ENCODE measurements at places on chromosomes 6 and 20. TPM values are rescaled to one million over a fixed set of nuclear protein-coding genes. Genes with fewer than 3 reads are reported as not detected.

NRSN1 gene
- total RNA-seq = not detected

GRCh38 chr6:12165297-12165696 lies 124.9 kb upstream of the EDN1 start:
- no peak for DNase-seq

ERGIC3 gene
- 178 TPM for total RNA-seq

DNA sequence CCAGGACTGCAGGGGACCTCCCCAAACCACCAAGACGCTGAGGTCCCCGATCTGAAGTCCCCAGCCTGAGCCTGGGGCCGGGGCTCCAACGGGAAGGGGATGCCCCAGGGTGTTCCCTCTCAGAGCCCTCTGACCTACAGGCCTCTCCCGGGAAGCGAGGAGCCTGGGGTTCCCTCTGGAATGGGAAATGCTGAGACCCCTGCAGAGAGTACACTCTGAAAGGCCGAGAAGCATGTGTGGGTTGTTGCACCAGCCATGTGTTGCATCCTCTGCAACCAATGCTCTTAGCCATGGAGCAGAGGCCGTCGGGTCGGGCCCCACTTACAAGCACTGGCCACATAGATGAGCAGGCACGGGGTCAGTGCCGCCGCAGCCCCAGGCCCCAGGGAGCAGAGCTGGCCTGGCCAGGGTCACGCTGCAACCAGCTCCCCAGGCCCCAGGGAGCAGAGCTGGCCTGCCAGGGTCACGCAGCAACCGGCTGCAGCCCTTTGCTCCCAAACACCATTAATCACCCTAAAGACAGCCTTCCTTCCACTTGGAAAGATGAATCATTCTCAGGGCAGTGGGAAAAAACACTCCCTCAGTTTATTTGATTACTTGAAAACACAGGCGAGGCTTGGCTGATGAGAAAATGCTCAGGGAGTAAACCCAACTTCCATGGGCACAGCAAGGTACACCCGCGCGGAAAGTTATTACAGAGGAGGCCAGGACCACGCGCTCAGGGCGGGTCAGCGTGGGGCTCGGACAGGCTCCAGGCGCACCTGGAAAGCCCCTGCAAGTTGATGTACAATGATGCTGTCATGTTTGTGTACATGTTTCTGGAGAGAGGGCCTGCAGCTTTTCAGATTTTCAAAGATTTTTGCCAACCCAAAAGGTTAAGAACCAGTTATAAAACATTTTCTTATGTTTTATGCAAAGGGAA lies 78.0 kb upstream of the AFDN start:
- DNase-seq = no peak

DNA sequence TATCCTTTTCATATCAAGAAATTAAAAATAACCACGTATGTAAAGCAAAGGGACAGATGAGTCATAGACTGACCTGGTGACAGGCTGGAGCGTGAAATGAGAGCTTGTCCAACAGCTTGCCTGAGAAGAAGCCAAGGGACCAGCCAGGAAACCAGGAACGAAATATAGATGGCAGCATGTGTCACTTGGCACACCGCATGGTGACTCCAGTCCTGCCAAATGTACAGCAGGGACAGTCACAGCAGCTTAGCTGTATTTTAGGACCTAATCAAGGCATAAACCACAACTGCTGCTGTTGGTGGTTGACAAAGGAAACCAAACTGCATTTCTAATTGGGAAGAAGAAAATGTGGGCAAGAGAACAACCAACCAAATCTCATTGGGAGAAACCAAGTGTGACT lies 755.0 kb downstream of the TFAP2A start:
- DNase-seq = peak; percentile 8

DNA sequence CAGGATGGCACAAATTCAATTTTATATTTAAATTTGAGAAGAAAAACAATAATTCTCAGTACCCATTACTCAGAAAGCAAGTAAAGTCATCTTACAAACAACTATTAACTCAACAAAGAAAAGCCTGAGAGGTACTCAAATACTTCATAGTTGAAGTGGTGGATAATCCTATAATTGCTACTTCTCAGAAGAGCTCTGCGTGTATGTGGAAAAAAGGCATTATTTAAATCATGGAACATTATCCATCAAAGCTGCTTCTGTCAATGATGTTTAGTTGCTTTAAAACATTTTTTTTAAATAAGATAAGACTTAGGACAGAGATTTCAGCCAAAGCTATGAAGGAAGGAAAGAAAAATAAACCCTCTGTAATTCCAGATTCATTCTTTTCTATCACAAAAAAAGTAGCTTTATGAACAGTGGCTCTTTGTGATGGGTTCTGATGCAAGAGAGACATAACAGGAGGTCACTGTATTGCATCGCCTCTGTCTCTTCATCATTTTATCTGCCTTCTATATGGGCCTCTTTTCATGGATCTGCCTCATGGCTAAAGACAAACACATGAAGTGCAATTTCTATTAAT lies 367.9 kb upstream of the SLC35B3 start:
- DNase-seq = no peak

DNA sequence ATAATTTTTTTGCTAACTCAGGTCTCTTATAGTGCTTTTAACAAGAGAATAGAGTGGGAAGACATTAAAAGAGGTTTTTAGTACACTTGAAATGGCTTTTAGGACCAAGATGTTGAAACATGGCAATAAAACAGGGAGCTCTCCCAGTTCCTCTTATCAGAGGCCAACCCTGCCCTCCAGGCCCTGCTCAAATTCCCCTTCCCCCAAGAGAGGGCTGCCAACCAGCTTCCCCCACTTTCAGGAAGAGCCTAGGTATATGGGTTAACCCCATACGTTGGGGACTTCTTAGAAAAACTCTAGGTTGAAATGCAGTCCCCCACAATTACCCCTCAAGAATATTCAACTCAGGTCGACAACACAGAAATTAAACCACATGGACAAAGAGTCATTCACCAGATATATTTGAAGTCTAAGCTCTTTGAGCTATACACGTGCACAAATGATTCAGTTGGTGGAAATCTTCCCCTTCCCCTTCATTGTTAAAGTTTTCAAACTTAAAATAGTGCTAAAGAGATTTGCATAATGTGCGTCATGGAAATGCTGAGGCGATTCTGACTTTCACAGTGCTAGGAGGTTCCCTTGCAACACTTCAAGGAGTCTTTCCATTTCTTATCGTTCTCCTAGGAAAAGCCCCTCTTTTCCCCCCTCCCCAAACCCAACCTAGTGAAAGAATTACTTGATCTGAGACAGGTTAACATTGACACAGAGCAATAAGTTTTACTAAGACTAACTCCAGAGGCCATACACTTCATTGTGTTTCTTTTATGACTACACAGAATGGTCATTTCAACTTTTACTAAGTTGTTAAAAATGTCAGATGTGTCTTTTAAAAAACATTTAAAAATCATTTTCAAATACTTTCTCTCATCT lies 49.8 kb upstream of the ENPP5 start:
- no peak for DNase-seq

BTNL2 gene
- not detected for total RNA-seq

GRCh38 chr20:17825960-17826843 lies 126.4 kb downstream of the BANF2 start:
- no peak for DNase-seq

DNA sequence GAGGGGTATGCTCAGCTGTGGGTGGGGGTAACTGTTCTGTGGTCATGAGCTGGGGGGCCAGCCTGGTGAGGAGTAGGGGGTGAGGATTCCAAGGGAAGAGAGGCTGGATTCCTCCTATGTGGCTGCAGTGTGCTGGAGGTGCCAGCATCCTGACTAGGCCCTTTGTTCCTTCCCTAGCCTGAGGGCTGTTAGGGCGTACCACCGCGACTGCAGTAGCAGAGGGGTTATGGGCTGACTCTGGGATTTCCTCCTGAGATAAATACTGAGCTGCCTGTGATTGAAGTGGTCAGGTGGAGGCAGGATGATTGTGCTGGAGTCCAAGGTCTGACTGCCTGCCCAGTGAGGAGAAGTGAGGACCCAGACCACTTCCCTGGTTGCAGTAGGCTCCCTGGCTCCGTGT lies 205.3 kb downstream of the ADGRG6 start:
- no peak for DNase-seq

DNA sequence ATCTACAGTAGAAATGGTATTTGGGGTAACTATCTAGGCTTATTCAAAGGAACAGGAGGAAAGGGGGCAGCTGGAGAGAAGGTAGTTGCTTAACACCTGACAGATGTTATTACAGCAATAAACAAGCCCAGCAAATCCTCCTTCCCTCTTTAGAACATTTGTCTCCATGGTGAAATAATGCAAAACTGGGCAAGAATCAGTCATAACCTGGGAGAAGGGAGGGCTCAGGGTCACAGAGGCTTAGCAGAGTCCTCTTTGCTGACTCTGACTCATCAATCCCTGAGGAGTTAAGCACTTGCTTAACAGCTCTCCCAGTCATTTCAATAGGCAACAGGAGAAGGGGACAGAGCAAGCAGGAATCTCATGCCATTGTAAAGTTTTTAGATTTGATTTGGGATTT lies 230.3 kb downstream of the IBTK start:
- DNase-seq = peak; percentile 82

GRCh38 chr20:8489094-8489883 lies 357.2 kb downstream of the PLCB1 start:
- no peak for DNase-seq

RPN2 gene
- total RNA-seq = 191 TPM

GRCh38 chr6:52337633-52338290 lies 24.2 kb upstream of the PAQR8 start:
- peak; percentile 42 for DNase-seq

All from Daoy (cell line).